Activated CD4-positive, alpha-beta T cell treated with anti-CD3 and anti-CD28 coated beads, Interleukin-2, Interleukin-4, amounts not matched to agents 100 ng/mL and 50 ng/mL, durations not matched to agents 16 hours and 8 hours (primary cell): ENCODE measurements at places on chromosomes 7 and 10.
A peak's percentile ranks its signal among the peaks of the same experiment; 100 is the strongest.

GRCh38 chr7:15601175-15601574 lies 39.4 kb upstream of the AGMO start:
- no peak for DNase-seq

DNA sequence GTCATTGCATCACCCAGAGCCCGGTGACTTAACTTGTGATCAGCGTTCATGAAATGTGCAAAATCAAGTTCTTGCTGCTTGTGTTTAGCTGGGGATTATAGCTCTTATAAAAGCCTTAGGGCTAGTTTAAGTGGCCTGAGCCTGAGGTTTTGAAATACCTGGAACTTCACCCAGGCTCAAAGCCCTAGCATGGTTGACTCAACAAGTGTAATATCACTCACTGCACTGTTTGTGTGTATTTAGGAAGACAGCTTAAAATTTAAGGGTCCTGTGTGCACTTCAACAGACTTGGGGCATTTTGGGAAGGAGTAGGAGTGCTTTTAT lies 489.5 kb downstream of the GATA3 start:
- DNase-seq, result no peak

DNA sequence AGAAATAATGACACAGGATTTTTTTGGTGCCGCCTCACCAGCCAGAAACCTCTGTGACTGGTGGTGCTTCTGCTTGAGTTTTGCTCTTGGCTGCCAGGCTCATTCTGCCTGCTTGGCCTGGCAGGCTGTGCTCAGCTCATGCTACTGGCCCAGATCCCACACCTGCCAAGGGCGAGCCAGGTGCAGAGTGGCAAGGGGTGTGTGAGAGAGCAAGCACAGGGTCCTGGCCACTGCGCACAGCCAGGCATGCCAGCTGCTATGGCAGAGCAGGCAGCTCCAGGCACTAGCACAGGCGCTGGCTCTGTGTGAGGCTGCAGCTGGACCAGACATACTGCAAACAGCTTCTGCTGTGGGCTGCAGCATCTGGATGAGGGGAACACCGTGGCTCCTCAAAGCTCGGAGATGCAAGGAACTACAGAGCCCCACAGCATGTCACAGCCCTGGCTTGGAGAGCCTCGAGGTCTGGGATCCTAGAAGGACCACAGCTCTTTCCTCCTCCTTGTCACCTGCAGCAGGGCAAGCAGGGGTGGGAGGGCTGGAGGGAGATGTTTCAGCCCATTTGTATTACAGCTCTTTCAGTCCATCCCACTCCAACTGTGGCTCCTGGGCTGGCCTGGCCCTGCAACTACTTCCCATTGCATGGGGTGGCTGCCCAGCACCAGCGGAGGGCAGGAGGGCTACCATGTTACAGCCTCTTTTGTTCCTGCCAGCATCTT lies 313.4 kb upstream of the SEMA3C start:
- DNase-seq, result no peak

GRCh38 chr7:158236400-158236799 lies 351.2 kb downstream of the PTPRN2 start:
- no peak for DNase-seq

GRCh38 chr7:129225931-129226572 lies 1.2 kb downstream of the AHCYL2 start:
- no peak for DNase-seq

GRCh38 chr7:151822541-151823181 lies 54.3 kb downstream of the PRKAG2 start:
- DNase-seq, result no peak

GRCh38 chr7:48976253-48976652 lies 51.9 kb downstream of the CDC14C start:
- no peak for DNase-seq

DNA sequence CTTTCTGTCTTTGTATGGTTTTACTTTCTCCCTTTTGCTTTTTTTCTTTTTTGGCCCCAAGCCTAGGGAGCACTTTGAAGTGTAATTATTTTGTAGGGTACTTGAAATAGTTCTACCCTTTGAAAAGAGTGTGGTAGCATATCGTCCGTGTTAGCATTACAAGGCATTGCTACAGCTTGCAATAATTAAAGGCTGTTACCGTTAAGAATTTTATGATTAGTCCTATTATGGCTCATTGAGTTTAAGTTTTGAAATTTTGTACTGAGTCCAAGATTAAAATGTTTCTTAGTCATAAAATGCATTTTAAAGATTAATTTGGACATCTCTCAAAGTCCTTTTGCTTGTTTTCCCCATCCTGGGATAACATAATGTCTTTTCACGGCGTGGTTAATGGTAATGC lies 490.0 kb upstream of the LRRN3 start:
- DNase-seq, result no peak

DNA sequence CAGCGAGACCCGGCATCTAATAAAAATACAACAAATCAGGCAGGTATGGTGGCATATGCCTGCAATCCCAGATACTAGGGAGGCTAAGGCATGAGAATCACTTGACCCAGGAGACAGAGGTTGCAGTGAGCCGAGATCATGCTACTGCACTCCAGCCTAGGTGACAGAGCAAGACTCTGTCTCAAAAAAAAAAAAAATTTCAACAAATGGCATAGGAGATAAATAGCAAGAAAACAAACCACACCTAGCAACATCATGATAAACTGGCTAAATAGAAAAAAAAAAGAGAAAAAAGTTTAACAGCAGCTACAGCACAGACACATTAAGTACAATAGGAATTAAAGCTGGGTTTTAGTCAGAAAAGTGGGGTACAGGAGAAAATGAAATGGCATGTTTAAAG lies 1034.6 kb upstream of the LRRN3 start:
- no peak for DNase-seq

DNA sequence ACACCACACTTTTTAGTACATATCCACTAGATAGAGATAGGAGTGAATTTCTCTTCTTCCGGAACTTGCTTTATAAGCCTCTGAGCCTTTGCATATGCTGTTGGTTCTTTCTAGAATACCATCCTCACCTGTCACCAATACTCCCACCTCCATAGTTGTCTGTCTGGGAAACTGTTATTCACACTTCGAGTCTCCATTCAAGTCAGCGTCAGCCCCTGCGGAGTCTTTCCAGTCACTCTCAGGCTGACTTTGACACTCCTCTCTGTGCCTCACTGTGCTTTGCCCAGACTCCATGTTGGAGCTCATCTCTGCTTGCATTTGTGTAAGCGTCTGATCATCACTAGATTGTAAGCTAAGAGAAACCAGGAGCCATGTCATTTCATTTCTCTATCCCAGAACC lies 66.5 kb upstream of the NRBF2 start:
- no peak for DNase-seq

GRCh38 chr7:88106434-88106833 lies 113.4 kb downstream of the SRI start:
- DNase-seq, result peak; percentile 17

DNA sequence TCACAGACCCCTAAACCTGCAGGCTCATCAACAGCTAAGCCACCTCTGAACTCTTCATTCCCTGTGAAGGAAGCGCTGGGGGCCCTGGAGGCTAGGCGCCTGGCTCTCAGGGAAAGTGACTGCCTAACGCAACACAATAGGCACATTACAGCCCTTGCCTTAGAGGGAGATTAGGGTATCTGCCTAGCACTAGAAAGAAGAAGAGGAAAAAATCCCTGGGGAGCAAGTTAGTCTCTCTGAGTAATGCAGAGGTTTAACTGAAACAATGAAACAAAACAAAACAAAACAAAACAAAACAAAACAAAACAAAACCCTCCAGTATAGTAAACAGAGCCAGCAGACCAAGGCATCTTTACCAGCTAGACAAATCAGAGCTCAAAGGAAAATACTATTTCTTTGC lies 2.6 kb downstream of the ZNF777 start:
- DNase-seq, result no peak

DNA sequence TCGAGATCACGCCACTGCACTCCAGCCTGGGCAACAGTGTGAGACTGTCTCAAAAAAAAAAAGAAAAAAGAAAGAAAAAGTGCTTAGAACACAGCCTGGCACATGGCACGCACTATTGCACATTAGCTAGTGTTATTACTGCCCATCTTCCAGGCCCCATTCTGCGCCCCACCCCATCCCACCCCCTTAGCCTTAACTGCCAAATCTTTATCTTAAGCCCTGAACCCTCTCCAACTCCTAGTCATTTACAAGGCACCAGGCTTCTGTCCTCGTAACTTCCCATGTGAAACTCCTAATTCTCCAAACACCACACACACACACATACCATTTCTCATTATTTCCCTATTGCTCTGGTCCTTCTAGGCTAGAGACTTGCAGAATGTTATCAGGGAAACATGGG lies 4.8 kb downstream of the FRAT2 start:
- no peak for DNase-seq
